ENCODE measurements at places on chromosomes 12 and 14.
A peak's percentile ranks its signal among the peaks of the same experiment; 100 is the strongest.

- no peak for DNase-seq
These were observed 218.8 kb upstream of the RGS6 start for GRCh38 chr14:71713451-71713850.

GRCh38 chr12:104699489-104700190 is 242.9 kb downstream of the CHST11 start:
- no peak for DNase-seq

- peak; percentile 35 for DNase-seq
These were observed 57.6 kb downstream of the BRMS1L start for GRCh38 chr14:35883677-35884293.

DNA sequence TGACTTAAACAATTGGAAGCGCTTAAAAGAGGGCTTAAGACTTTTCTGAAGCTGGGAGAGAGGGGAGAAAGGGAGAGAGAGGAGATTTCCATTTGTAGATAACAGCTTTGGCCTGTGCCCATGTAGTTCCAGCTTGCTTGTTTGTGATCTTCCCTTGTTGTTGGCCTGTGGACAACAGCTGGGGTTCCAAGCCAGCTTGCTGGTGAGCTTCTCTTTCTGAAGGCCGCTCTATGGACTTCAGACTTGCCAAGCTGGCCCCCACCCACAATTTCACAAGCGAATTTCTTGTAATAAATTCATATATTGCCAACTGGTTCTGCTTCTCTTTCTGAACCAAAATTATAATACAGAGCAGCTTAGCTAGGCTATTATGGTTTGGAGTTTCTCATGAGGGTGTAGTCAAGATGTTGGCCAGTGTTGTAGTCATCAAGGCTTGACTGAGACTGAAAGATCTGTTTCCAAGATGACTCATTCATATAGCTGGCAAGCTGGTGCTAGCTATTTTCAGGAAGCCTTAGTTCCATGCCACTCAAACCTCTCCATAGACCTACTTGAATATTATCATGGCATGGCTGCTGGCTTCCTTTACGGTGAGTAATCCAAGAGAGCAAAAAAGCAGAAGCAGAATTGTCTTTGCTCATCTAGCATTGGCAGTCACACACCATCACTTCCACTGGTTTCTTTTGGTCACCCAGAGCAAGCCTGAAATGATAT is 89.4 kb downstream of the ATP23 start:
- no peak for DNase-seq

GRCh38 chr14:71399057-71399487 is 491.8 kb downstream of the PCNX1 start:
- DNase-seq: no peak

DNA sequence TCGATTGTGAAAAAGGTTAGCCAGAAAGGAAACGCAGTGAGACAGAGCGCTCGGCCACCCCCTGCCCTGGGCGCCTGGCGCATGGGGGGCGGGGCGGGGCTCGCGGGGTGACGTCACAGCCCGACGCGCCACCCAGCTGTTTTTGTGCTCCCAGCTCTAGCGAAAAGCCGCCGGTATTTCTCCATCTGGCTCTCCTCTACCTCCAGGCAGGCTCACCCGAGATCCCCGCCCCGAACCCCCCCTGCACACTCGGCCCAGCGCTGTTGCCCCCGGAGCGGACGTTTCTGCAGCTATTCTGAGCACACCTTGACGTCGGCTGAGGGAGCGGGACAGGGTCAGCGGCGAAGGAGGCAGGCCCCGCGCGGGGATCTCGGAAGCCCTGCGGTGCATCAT is at the start of gene GABARAPL1:
Gene GABARAPL1 (plus strand): TSS at position 139 of the 393 bp plus-strand sequence. CDS start 253 bp downstream, at position 392.
- DNase-seq: peak; percentile 19

DNA sequence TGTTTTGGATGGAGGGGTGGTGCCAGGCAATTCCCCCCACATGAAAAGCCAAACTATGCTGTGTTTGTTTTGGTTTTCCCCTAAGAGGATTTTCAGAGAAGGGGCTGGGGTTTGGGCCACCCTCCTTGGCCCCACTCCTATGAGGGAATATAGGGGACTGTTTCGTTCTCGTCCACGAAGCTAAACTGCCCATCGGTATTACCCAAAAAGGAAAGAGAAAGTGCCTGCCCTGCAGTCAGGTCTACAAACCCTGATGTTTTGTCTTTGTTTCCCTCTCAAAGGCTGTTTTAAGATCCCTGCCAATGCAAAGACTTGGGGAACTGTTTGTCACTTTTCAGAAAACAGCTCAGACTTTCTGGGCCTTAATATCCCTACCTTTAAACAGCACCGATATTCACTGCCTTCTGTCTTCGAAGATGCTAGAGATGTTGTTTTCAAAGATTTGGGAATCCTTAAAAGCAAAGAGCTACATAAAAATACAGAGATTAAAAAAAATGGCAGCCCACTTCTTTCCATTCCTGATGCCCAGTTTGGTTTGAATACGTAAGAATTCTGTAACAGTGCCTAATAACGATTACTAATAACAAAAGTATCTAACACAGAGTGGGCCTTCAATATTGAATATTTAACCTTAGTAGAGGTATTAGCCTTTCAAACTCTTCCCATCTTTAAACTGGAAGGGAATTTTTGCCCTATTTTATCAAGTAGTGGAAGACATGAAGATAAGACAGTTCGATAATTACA is 518.4 kb downstream of the MED13L start:
- DNase-seq: no peak

GRCh38 chr12:130973906-130974305 is 20.2 kb downstream of the ADGRD1 start:
- no peak for DNase-seq

DNA sequence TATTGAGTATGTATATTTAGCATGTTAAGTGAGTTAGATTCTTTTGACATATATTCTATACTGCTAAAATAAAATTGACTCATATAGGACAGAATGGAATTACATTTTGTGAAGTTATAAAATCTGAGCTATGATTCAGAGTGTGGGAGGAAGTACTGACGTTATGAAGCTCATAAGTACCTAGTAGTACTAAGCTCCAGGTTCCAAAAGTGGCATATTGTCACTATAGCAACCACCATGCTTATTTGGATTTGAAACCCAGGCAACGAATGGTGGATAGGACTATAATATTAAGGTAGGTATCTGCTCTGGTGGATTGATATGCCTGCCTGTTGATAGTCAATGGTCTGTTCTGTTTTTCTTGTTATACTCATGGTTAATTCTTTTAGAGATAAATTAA is 2.2 kb upstream of the FBXO33 start:
- no peak for DNase-seq

DNA sequence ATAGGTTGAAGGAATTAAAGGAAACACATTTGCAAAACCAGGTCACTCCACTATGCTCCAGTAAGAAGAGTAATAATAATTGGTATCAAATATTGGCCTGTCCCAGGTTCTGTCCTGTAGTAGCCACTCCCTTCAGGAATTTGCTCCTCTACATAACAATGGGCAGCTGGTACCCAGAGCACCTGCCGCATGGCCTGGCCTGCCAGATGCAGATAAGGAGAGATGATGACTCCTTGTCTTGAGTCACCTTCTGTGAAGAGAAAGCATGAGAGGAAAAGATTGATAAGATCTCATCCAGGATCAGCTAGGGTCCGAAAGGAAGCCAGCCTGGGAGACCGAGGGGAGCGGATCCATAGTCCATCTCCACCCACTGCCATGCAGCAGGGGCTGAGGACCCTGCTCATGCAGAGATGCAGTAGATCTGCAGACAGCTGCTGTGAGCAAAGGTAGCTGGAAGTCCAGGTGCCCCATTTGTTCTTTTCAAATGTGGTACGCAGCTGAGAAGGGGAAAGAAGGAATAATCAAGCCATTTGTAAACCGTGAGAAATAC is 24.3 kb downstream of the VCPKMT start:
- no peak for DNase-seq

DNA sequence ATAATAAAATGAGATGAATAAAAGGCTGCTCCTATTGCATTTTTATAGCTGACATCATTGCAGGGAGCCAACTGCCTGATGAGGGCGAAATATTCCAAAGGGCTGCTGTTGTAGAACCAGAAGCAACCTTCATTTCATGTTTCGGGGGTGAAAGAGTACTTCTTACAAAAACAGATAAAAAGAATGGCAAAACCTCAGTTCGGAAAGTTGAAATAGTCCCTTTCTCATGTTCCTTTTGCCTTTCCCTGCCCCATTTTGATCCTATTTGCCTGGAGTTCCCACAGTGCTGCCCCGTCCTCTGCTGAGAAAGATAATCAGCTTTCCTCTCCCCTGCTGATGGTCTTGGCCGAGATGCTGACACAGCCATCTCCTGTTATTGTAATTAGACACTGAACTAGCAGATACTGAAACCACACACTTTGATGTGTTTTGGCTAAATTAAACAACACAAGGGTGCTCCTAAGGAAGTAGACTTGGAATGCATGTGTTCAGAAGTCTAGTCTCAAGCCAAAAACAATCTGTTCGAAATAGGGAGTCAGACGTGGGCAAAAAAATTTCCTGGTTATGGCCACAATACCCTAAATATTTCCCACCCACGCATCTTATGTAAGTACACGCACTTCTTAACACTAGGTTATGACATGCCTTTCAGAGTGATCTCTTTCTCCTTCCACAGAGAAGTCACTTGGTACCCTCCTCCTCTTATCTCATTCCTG is 117.2 kb downstream of the PPM1H start:
- DNase-seq: no peak

DNA sequence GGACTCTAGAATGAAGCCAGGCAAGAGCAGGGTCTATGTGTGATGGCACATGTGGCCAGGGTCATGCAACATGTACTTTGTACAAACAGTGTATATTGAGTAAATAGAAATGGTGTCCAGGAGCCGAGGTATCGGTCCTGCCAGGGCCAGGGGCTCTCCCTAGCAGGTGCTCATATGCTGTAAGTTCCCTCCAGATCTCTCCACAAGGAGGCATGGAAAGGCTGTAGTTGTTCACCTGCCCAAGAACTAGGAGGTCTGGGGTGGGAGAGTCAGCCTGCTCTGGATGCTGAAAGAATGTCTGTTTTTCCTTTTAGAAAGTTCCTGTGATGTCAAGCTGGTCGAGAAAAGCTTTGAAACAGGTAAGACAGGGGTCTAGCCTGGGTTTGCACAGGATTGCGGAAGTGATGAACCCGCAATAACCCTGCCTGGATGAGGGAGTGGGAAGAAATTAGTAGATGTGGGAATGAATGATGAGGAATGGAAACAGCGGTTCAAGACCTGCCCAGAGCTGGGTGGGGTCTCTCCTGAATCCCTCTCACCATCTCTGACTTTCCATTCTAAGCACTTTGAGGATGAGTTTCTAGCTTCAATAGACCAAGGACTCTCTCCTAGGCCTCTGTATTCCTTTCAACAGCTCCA is 39.6 kb downstream of the DAD1 start:
- DNase-seq: no peak

- DNase-seq: no peak
These were observed 6.4 kb downstream of the HSP90AA1 start for GRCh38 chr14:102080183-102081080.

GRCh38 chr12:103013741-103014300 is 56.3 kb downstream of the ASCL1 start:
- peak; percentile 29 for DNase-seq

GRCh38 chr12:3168223-3169221 is 91.3 kb downstream of the TSPAN9 start:
- DNase-seq: no peak

- DNase-seq: no peak
These were observed 88.8 kb downstream of the FIGNL2 start for GRCh38 chr12:51759695-51760094.

- no peak for DNase-seq
These were observed 267.7 kb upstream of the MGAT4C start for GRCh38 chr12:86523844-86524243.

DNA sequence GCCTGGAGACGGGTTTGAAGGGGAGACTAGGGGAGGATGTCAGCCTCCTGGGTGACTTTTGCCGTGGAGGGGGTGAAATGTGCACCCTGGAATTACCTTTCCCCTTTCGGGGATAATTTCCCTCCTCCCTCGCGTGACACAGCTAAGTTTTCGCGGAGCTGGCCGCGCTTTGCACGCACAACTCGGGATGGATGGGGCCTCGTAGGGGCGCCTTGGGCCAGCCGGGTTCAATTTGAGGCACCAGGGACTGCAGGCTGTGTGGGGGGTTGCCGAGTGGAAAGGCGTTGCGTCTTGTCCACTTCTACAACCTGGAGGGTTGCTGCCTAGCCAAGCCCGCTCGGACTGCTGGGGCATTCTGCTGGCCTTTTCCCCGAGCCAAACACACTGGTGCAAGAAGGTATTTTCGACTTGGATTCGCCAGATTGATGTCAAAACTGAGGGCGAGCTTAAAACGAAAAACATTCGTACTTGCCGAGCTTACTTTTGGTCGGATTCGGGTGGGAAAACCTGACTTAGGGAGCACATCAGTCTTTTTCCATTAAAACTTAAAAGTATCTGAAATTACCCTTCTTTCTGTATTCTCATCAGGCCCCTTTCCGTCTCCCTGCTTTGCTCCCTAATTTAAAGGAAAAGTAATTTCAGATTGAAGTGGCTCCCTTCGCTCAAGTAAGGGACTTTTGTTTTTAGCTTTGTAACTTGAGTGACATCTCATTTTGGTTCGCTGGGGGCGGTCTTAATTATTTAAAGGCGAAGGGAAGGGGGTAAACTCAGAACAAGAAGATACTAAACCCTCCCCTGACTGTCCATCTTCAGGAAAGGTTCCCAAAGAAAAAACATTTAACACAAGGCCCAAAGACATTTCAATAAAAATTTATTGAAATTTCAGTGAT is 14.3 kb downstream of the TBX3 start:
- DNase-seq: no peak

GRCh38 chr12:50234347-50234746 is 49.0 kb downstream of the LIMA1 start:
- no peak for DNase-seq

All from NCI-H1436 (cell line).